A549 (cell line): ENCODE measurements at places on chromosomes 1 and 21. TPM values are rescaled to one million over a fixed set of nuclear protein-coding genes. Genes with fewer than 3 reads are reported as not detected.
A peak's percentile ranks its signal among the peaks of the same experiment; 100 is the strongest.

DNA sequence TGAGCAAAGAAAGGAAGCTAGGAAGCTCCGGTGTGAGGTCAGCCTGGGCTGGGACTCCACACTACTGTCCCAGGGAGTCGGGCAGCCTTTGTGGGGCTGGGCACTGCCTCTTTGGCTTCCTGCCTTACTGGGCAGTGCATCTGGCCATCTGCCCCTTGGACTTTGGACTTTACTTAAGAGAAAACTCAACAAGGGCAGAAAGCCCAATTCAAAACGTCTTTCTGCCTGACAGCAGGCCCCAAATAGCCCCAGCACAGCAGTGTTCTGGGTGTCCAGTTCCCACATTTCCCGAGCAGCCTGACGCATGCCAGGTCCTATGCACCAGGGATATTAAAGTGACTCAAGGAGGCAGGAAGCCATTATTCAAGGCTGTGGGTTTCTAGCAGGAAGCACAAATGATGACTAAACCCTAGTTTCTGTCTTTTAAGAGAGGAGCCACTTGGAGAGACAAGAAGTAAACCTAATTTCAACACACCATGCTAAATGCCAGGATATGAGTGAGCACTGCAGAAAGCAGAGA, 37.9 kb upstream of the EDEM3 start:
- peak; percentile 49 for DNase-seq

- DNase-seq: peak; percentile 59
Observed at GRCh38 chr1:147273409-147274336, 31.2 kb downstream of the CHD1L start.

HSPA13 gene
- 13.4 to 16.0 TPM (median 15.5 TPM) in 3 replicates for polyA plus RNA-seq

- DNase-seq: no peak
Observed at GRCh38 chr1:9592510-9593075, 3.9 kb downstream of the TMEM201 start.

SPRR2F gene
- not detected in 3 replicates for polyA plus RNA-seq

DNA sequence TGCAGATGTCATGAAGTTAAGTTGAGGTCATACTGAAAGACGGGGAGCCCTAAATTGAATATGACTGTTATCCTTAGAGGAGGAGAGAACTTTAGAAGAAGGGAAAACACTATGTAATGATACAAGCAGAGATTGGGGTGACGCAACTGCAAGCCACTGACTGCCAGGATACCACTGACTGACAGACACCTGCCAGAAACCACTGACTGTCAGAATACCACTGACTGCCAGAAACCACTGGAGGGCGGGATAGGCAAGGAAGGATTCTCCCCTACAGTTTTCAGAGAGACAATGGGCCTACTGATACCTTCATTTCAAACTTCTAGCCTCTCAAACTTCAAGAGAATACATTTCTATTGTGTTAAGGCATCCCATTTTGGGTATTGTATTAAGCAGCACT, 388.7 kb downstream of the USH2A start:
- DNase-seq: no peak
